Right lung (tissue), 10 donors: ENCODE measurements at places on chromosomes 7 and 10. TPM values are rescaled to one million over a fixed set of nuclear protein-coding genes. Genes with fewer than 3 reads are reported as not detected.
A peak's percentile ranks its signal among the peaks of the same experiment; 100 is the strongest.

DNA sequence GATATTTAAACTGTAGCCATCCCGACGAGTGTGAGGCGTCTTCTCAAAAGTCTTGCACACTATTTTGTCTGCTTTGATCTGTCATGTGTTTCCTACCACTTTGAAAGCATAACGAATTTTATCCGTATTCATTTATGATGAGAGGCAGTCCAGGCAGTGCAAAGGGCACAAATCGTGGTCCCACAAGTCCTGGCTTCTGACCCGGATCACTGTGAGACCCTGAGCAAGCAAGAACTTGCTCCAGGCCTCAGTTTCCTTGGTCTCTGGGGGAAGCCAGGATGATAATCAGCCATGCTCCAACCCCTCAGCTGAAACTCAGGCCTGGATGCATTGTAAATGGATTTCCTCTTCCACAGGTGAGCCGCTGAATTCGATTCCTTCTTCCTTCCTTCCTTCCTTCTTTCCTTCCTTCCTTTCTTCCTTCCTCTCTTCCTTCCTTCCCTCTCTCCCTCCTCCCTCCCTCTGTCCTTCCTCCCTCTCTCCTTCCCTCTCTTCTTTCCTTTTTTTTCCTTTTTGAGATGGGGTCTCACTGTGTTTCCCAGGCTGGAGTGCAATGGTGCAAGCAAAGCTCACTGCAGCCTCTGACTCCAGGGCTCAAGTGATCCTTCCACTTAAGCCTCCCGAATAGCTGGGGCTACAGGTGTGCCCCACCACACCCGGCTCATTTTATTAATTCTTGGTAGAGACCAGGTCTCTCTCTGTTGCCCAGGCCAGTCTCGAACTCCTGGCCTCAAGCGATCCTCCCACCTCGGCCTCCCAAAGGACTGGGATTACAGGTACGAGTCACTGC lies 18.4 kb upstream of the ZKSCAN1 start:
- no peak for DNase-seq

DNA sequence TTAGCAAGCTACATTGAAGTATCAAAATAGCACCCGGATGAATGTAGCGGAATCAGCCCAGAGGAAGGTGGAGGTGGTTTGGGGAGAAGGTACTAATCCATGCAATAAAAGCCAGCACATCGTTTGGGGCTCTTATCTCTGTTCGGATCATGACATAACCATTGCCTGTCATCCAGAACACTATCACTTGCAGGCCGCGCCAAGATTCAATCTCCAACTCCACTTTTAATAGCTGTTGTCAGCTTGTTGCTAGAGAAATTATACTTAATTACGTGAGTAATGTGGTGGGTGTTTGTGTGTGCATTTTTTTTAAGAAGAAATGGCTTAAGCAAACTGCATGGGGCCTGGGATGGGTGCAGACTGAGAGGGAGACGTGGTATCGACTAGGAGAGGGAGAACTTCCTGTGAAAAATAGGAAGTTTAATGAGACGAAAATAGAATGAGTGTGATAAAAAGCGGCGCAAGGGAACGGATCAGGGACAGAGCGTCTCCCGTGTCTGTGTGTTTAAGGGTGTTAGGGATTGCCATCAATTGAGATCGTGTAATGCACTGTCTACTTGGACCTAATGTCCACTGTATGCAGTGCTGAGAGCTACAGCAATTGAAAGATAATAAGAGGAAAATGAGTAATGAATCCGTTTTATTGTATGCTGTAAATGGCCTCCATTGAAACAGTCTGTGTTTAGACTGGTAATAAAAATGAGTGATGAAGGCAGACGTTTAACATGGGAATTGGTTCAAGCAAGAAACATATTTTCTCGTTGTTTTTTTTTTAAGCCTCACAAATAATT lies 27.6 kb upstream of the SFMBT2 start:
- DNase-seq: peak; percentile 8

DNAJC12 gene
- 6.6 TPM for polyA plus RNA-seq

- DNase-seq: no peak
Measured at GRCh38 chr7:38321515-38321944, 48.1 kb upstream of the TARP start.

FAM13C gene
- polyA plus RNA-seq: 25.7 TPM

GRCh38 chr7:96663871-96664445 lies 45.7 kb downstream of the SEM1 start:
- no peak for DNase-seq

NPC1L1 gene
- polyA plus RNA-seq: 0.21 TPM

DNA sequence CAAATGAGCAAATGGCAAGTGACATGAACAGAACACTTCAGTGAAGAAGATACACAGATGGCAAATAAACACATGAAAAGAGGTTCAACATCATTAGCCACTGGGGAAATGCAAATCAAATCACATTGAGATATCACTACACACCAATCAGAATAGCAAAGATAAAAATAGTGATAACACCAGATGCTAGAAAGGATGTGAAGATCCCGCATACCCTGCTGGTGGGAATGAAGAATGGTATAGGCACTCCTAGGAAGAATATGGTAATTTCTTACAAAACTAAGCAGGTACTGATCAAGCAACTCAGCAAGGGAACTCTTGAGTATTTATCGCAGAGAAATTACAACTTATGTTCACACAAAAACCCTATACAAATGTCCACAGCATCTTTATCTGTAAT lies 11.2 kb downstream of the LAMB4 start:
- no peak for DNase-seq
